Pulmonary artery endothelial cell (primary cell): ENCODE measurements at places on chromosomes 13 and 19. TPM values are rescaled to one million over a fixed set of nuclear protein-coding genes. Genes with fewer than 3 reads are reported as not detected.

CYP4F3 gene
- total RNA-seq = 0.04 and 0.07 TPM in 2 replicates

KLK12 gene
- total RNA-seq = not detected in 2 replicates

SULT2B1 gene
- 0.07 TPM in 1 of 2 replicates, not detected in the other for total RNA-seq

NCR1 gene
- total RNA-seq = not detected in 2 replicates

ZNF813 gene
- total RNA-seq = 3.0 and 7.4 TPM in 2 replicates

P2RY11 gene
- total RNA-seq = 2.2 and 4.0 TPM in 2 replicates

MAG gene
- total RNA-seq = 0.07 TPM in 1 of 2 replicates, not detected in the other

GRIK5 gene
- 2.2 and 5.7 TPM in 2 replicates for total RNA-seq

CLIP3 gene
- total RNA-seq = 2.3 and 2.6 TPM in 2 replicates

CLEC11A gene
- total RNA-seq = 4.0 and 4.3 TPM in 2 replicates

ZNF93 gene
- total RNA-seq = 3.9 and 7.3 TPM in 2 replicates

CBY2 gene
- not detected in 2 replicates for total RNA-seq

BCAM gene
- 8.0 and 22.4 TPM in 2 replicates for total RNA-seq

EBI3 gene
- 0.28 and 0.40 TPM in 2 replicates for total RNA-seq

AMH gene
- 0.86 and 1.1 TPM in 2 replicates for total RNA-seq

LILRB3 gene
- total RNA-seq = not detected in 2 replicates

RXFP2 gene
- total RNA-seq = not detected in 2 replicates

ZNF836 gene
- total RNA-seq = 5.3 and 6.8 TPM in 2 replicates

TMPRSS9 gene
- total RNA-seq = not detected in 2 replicates

SHD gene
- not detected in 2 replicates for total RNA-seq

ZNF625 gene
- total RNA-seq = 11.1 and 12.9 TPM in 2 replicates

ZNF682 gene
- total RNA-seq = 0.53 and 1.7 TPM in 2 replicates

SIAH3 gene
- total RNA-seq = not detected in 2 replicates

SYNGR4 gene
- total RNA-seq = not detected in 2 replicates

UBE2L5 gene
- not detected in 2 replicates for total RNA-seq

TNNI3 gene
- total RNA-seq = not detected in 2 replicates

TMEM259 gene
- total RNA-seq = 49.5 and 65.1 TPM in 2 replicates

ZNF283 gene
- total RNA-seq = 7.9 and 13.0 TPM in 2 replicates

CAPN12 gene
- total RNA-seq = 0.20 TPM in 1 of 2 replicates, not detected in the other

BRCA2 gene
- total RNA-seq = 7.0 and 10.6 TPM in 2 replicates

SMIM17 gene
- total RNA-seq = 0.14 and 0.26 TPM in 2 replicates

ZNF575 gene
- total RNA-seq = 0.07 TPM in 1 of 2 replicates, not detected in the other

SLC25A41 gene
- total RNA-seq = 0.07 TPM in 1 of 2 replicates, not detected in the other

ZFP82 gene
- 3.6 and 5.0 TPM in 2 replicates for total RNA-seq

NAPSA gene
- under 0.01 and 0.11 TPM in 2 replicates for total RNA-seq
